ENCODE measurements at places on chromosomes 12 and 14. TPM values are rescaled to one million over a fixed set of nuclear protein-coding genes. Genes with fewer than 3 reads are reported as not detected.

The NANOG gene
- total RNA-seq: not detected

The APOF gene
- total RNA-seq: not detected

The STYK1 gene
- 2.3 TPM for total RNA-seq

The ITGA5 gene
- 127 TPM for total RNA-seq

The TM7SF3 gene
- 82.5 TPM for total RNA-seq

The LTB4R2 gene
- 1.2 TPM for total RNA-seq

The TTC8 gene
- total RNA-seq: 14.3 TPM

The GPR132 gene
- 0.16 TPM for total RNA-seq

The SYT1 gene
- total RNA-seq: 12.0 TPM

The EFS gene
- 21.6 TPM for total RNA-seq

The USP5 gene
- total RNA-seq: 72.5 TPM

The GALNT16 gene
- 1.0 TPM for total RNA-seq

The TARBP2 gene
- 35.2 TPM for total RNA-seq

The HSPB8 gene
- 7.0 TPM for total RNA-seq

The TMEM63C gene
- total RNA-seq: 0.65 TPM

The MAP3K9 gene
- 1.7 TPM for total RNA-seq

The SERPINA9 gene
- not detected for total RNA-seq

The WNT1 gene
- total RNA-seq: not detected

The C12orf54 gene
- total RNA-seq: not detected

The ENDOU gene
- not detected for total RNA-seq
